ENCODE measurements at places on chromosomes 2 and 18.

DNA sequence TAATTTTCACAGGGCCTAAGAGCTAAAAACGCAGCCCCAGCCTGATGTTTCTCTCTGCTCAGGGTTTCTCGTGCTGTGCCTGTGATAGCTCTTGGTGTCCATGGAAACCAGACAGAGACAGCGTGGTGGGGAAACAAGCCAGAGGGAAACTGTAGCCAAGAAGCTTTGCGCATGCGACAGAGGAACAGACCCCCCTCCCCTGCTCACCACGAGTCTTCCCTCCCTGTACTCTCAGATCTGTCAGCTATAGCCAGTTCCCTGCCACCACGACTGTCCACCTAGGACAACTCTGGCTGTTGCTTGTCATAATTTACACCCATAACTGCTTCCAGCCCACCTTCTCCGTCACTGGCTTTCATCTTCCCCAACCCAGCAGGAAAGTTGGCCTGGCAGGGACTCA lies 13.2 kb upstream of the DNAJC27 start:
- DNase-seq: no peak

DNA sequence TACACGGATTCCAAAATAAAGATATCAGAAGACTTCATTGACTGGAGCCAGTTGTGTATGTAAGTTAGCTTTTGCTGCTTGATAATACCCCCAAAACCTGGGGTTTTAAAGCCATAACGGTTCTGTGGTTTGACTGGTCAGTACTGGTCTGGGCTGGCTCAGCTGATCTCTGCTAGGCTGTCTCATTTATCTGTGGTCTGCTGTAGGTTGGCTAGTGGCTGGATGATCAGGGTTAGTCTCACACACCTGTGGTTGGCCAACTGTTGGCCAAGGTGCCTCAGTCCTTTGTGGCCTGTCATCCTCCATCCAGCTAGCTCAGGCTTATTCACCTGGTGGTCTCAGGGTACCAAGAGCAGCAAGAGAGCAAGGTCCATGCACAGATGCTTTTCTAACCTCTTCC lies 183.2 kb downstream of the KLHL29 start:
- DNase-seq: no peak

GRCh38 chr2:121858369-121858768 lies 102.9 kb downstream of the TSN start:
- DNase-seq: no peak

GRCh38 chr2:237221443-237221842 lies 135.8 kb downstream of the COPS8 start:
- no peak for DNase-seq

DNA sequence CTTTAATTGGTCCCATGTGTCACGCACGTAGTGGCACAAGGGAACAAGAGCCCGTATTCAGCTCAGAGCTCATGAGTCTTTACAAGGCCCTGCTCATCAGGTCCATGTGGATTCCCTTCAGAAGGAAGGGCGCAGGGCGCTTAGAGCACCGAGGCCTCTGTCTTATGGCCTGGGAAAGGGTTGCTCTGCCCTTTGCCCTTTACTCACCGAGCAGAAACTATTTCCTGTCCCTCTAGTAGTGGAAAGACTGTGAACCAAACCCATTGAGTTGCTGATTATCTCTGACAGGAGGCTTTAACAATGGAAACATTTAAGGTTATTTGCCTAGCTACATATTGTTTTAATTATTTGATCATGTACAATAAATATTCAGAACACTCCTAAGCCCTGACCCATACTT lies 102.0 kb upstream of the ACAA2 start:
- DNase-seq: no peak

GRCh38 chr2:233164967-233165366 lies 86.5 kb upstream of the ATG16L1 start:
- DNase-seq: no peak

- DNase-seq: no peak
These were observed 21.4 kb upstream of the MTA3 start for GRCh38 chr2:42547014-42547413.

DNA sequence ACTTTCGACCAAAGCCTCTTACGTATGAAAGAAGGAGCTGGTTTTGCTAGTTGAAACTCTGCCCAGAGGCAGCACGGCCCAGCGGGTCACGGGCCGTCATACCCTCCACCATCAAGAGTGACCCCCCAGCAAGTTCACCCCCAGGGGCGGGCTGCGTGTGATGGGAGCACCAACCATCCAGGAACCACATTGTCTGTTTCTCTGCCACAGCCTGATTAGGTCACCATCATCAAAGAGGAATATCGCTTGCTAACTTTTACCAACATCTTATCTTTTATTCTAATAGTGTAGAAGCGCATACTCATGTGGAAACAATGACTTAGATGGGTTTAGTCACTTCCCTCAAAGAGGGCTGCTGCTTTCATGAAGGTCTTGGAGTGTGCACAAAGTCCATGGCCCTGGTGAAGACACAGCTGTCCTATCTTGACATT lies 116.6 kb upstream of the SMIM21 start:
- no peak for DNase-seq

- no peak for DNase-seq
These were observed 56.7 kb upstream of the EPB41L3 start for GRCh38 chr18:5600378-5601071.

GRCh38 chr2:88024509-88024908 lies 8.2 kb upstream of the RNU2-63P start:
- DNase-seq: no peak

Measured in stimulated activated CD8-positive, alpha-beta memory T cell treated with anti-CD3 and anti-CD28 coated beads, Interleukin-4, amount 100 ng/mL, for 1 hour (primary cell).